ENCODE measurements at places on chromosomes 11 and 22. TPM values are rescaled to one million over a fixed set of nuclear protein-coding genes. Genes with fewer than 3 reads are reported as not detected.
A peak's percentile ranks its signal among the peaks of the same experiment; 100 is the strongest.

Gene CD248
- 83.0 TPM for polyA plus RNA-seq

DNA sequence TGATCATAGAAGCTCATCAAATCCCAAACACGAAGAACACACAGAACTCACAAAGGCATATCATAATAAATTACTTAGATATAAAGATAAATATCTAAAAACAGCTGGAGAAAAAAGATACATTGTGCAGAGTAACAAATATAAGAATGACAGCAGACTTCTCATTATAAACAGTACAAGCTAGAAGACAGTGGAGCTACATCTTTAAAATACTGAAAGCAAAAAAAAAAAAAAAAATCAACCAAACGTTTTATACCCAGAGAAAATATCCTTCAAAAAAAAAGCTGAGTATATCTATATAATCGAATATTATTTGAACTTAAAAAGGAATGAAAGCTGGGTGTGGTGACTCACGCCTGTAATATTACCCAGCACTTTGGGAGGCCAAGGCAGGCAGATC is 90.0 kb downstream of the SBF2 start:
- no peak for DNase-seq

Gene ZNF215
- polyA plus RNA-seq = 5.6 TPM

DNA sequence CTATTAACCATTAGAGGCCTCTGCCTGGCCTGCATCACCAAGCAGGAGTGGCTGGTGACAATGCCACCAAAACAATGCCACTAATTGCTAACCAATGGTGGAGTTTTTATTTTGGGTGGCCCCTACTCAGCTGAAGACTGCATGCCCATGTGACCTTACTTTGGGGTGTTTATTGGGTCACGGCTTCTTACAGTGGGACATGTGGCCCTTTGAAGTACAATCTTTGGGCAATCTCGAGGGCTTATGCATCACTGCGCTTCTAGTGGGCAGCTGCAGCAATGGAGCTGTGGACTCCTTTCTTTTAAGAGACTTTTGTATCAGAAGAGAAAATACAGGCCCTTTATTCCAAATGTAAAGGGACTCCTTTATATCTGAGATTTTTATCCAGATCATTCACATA is 85.7 kb downstream of the IGLL5 start:
- no peak for DNase-seq

- no peak for DNase-seq
Measured at GRCh38 chr11:122742301-122743018, 86.9 kb downstream of the UBASH3B start.

Gene CYTH4
- not detected for polyA plus RNA-seq

Gene C22orf42
- polyA plus RNA-seq = not detected

- no peak for DNase-seq
Measured at GRCh38 chr11:119167933-119168332, 592 bp upstream of the NLRX1 start.

Gene APOBEC3B
- 14.2 TPM for polyA plus RNA-seq

DNA sequence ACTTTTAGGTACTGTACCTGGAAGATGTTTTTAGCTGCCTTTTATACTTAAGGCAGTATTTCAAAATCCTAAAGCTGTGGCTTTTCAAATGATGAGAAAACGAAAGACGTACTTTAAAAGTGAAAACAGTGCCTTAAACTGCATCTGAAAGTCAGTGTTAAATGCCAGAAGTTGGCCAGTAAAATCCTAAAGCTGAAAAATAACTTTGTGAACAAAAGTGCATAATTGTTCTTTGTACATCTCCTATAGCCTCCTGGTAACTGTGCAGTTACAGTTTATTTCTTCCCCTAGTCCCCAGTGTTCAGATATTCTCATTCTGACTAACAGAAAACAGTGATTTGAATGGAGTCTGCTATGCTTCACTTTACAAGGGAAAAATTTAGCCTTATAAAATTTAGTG is 6.8 kb downstream of the EED start:
- DNase-seq = no peak

GRCh38 chr11:19919050-19919561 is 206.5 kb downstream of the NAV2 start:
- peak; percentile 98 for DNase-seq

Measured in BJ (cell line).